Activated naive CD8-positive, alpha-beta T cell treated with anti-CD3 and anti-CD28 coated beads, Interleukin-2, amount 50 U/mL, for 24 hours (primary cell): ENCODE measurements at places on chromosomes 5 and 9.

DNA sequence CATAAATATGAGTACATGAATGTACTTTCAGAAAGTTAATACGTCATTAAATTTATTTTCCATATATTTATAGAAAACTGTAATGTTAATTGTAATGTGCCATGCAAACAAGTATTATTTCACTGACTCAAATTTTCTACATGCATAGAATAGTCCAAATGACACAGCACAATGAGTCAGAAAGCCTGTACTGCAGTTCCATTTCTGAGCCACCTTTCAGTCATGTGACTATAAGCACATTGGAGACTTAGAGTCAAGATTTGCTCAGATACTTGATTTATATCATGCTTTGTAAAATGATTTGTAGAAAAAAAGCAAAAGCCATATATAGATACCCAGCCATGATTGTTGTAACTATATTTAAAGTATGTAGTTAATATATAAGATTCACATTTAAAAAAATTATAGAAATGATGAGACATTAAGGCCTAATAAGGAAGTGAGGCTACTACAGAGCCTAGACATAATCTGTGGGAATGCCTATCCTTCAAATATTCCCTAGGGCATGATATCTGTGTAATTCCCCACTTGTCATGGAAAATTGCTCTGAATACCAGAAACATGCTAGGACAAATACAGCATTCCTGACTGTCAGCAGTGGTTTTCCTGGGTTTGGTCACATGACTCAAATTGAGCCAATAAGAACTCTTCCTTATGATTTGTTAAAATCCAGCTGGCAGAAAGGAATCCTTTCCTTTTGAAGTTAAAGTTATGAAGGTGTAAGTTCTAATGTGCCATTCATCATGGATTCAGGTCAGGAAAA, 50.0 kb downstream of the PTPRD start:
- DNase-seq: no peak

DNA sequence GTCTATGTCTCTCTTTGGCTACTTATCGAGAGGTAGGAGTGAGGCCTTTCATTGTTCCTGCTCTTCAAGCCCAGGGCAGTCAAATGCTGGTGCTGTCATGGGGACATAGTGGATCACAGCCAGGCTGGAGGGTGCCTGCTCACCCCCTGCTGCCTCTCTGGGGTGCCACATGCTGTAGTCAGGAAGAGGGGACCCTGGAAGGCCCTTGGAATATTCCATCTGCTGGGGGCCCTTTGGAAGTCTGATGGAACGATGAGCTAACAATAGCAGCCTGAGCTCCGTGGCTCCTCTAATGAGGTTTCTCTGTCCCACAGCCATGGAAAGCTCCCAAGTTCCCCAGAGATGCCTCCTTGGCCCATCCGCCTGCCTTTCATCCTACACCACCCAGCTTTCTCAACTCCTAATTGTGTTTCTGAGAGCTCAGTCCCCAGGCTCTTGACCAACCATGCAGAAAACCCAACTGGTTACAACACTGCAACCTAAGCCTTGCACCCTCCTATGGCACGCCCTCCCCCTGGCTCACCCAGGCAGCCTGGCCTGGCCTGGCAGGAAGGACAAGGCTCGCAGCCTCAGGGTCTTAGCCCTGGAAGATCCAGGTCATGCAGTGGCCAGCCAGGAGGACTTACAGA, 91.7 kb downstream of the NRG2 start:
- DNase-seq: no peak

- no peak for DNase-seq
Measured at GRCh38 chr9:88978034-88978433, 13.2 kb upstream of the S1PR3 start.

DNA sequence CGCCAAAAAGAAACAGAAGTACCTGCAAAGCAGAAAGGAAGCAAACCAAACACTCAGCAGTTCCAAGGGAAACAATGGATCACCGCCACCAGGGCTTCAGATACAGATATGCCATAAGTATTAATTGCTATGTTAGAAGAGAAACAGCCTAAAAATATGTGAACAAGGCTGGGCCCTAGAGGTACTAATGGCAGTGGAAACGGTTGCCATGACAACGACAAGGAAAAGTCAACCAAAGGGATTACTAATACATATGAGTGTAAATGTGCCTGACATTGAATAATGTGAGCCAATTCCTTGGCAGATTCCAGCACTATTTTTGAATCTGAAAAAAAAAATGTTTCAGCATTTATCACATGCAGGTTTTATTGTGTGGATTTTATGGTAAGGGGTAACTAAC, 75.0 kb downstream of the CAVIN4 start:
- DNase-seq: no peak
